ENCODE measurements at places on chromosomes 1 and 21.
A peak's percentile ranks its signal among the peaks of the same experiment; 100 is the strongest.

DNA sequence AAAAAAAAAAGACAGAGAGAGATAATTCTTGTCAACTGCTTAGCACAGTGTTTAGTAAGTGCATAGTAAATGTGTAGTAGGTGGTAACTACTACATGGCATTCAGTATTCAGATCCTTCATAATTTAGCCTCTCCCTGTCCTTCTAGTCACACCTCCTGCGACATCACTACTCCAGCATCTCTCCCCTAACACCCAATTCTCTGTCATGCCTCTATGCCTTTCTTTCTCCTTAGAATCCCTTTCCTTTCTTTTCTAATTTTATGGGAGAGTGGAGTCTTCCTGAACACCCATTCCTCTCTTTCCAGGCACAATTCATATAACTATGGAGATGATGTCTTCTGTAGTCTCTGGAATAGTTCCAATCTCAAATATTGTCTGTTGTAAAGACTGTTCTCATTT is 3.9 kb upstream of the VPS72 start:
- DNase-seq: no peak

DNA sequence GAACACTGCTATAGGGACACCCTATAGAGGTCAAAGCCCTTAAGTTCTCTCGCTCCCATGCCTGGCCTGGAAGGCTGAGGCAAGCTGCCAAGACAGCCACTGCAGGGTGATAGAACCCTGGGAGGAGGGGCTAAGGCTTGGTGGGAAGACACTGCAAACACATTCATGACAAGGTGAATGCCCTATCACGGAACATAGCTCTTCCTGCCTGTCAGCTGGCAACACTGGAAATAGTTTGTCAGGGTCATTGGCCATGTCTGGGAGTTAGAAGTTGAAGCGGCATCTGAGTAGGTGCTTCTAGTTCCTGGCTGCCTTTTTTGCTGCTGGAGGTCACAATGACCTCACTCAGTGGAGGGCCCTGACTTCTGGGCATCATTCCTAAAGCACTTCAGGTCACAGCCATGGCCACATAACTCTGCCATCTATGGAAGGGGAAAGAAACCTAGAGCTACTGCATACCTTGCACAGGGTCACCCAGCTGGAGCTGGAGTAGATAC is 4.2 kb downstream of the FABP3 start:
- DNase-seq: no peak

GRCh38 chr1:114352797-114353196 is 158.2 kb downstream of the TRIM33 start:
- no peak for DNase-seq

DNA sequence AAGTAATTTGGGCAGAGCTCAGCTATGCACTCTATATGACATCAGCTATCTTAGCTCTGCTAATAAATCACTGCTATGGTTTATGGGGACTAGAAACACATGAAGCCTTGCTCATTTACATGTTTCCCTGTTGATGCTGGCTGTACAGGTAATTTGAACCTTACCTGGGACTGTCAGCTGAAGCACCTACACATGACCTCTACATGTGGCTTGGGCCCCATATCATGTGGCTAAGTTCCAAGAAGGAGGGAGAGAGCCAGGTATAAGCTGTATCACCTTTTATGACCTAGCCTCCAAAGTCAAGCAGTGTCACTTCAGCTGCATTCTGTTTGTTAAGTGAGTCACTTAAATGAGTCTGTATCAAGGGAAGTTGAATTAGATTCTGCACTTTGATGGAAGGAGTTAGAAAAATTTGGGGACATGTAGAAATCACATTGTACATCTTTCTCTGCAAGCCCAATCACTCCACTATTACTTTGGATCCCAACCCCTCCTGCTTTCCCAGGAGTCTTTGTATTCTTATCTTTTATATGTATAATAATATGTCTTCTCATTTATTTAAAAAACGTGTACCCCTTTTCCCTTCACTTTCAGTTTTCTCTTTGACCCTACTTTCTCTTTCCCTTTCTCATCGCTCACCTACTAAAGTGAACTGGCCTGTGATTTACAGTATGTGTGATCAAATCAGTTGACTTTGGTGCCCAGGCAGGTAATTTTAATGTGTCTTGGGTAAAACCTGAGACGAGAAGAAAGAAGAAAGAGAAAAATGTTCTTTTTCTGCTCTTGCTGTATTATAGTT is 53.4 kb upstream of the PRKACB start:
- DNase-seq: no peak

GRCh38 chr1:248114890-248115289 is 19.9 kb downstream of the OR2L13 start:
- DNase-seq: no peak

DNA sequence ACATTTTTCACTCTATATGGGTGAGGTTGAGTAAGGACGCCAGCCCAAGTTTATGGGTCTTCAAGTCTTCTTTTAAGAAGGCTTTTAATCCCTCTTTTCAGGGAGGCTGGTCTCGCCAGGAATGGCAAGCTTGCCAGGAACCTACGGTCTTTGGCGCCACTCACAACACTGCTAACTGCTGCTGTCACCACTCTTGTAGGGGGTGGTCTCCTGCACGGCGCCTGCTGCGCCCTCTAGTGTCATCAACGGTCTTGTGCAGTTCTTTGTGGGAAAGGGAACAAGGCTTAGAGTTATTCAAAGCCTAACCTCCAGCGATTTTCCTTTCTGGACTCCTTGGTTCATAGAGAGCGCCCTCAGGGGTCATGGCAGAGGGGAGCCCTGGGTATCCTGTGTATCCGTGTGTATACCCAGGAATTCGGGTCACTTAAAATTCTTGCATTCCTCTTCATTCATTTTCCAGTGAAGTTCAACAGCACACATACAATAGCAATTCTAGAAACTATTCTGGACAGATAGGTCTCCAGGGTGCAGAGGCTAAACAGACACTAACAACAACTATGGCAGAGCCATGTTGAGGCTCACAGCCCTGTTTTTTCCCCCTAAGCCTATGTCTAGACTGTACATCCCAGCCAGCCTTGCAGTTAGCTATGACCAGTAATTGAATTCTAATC is 392.8 kb upstream of the CAMK1G start:
- DNase-seq: no peak

GRCh38 chr1:108106775-108107174 is 93.4 kb downstream of the SLC25A24 start:
- DNase-seq: no peak

DNA sequence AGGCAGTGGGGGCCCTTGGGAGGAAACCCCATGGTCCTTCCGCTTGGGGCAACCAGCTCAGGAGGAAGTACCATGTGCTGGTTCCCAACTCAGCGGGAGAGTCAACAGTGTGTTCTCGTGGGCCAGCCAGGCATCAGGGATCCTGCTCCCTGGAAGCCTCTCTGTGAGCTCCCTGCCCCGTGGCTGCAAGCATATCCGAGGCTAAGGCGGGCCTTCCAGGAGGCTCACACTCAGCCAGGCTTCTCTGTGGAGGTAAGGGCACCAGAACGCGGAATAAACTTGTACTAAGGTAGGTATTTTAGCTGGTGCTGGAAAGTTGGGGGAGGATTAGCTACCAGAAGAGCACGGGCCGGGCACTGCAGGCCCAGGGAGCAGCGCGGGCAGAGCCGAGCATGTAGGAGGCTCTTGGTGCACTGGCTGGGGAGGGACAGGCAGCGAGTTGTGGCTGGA is 74.7 kb upstream of the POU3F1 start:
- DNase-seq: no peak

- no peak for DNase-seq
These were observed 43.7 kb upstream of the SCMH1 start for GRCh38 chr1:41285818-41286217.

DNA sequence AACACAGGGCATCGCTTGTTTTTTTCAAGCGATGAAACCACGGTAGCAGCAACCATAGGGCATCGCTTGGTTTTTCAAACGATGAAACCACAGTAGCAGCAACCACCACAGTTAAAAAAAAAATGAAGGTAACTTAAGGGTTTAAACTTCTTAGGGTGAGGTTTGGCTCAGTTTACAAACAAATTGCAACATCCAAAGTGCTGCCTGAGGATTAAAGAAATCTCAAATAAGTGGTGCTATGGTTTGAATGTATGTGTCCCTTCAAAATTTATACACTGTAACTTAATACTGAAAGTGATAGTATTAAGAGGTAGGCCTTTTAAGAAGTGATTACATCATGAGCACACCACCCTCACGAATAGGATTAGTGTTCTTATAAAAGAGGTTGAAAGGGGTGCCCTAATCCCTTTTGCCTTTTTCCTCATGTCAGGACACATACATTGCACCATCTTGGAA is 6.4 kb upstream of the GBP5 start:
- no peak for DNase-seq

DNA sequence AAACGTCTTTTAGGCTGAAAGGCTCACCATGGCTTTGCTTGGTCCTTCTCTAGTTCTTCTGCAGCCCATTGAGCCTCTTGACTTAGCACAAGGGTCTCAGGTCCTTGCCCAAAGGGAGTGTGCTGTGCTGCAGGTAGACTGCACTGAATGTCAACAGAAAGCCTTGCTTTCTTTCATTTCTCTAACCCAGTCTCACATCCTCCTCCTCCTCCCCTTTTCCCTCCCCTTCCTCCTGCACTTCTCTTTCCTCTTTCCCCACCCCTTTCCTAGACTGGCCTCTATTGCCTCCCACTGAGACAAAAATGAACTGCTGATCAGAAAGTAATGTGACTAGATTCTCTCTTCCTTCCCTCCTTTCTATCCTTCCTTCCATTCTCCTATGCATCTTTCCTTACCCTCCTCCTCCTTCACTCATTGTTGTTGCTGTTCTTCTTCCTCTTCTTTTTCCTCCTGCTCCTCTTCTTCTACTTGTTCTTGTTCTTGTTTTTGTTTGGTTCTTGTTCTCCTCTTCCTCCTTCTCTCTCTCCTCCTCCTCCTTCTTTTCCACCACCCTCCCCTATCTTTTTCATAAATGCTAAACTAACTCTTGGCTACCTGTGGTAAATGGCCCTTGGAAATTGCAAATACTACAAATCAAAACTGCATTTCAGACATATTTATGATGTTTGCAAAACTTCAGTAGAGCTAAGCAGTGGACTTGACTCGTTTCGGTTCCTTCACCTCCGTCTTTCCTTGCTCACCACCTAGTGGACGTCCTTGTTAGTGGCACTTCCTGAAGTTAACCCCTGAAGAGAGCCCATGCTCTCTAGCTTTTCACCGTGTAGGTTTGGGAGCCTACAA is at the start of gene SELL:
SELL (minus strand) TSS at position 152 of the 840 bp plus-strand sequence; CDS start at position 30, 122 bp downstream.
- DNase-seq: peak; percentile 74

DNA sequence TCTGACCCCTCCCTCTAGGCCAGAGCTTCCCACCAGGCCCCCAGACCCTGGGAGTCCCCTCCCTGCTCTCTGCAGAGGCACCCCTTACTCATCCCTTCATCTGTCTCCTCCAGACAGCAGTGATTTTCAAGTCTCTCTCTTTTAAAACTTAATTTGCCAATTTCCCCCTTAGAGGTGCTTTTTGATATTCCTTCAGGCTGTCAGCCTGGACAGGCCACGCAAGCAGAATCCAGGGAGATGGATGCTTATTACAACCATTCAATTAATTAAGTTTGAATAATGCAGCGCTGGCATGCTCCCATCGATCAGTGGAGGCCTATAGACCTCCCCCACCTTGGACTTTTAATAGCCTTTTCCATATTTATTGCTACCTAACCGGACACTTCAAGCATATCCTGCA is 6.2 kb downstream of the CAMK2N1 start:
- no peak for DNase-seq

DNA sequence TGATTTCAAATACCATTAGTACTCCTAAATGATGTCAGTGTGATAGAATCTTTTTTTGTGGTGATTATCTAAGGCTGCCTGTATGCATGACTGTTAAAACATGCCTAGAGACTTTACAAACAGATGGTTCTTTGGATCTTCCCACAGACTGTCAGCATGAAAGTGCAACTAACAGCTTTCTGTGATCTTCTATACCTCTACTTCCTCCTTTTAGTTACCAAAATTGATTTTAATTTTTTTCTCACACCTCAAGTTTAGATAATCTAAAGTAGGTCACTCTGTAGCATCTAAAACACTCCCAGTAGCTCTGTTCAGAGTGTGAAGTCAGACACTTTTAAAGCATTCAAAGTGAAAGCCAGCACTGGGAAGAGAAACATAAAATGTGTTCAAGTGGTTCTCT is 534.5 kb downstream of the PTPRC start:
- peak; percentile 17 for DNase-seq

DNA sequence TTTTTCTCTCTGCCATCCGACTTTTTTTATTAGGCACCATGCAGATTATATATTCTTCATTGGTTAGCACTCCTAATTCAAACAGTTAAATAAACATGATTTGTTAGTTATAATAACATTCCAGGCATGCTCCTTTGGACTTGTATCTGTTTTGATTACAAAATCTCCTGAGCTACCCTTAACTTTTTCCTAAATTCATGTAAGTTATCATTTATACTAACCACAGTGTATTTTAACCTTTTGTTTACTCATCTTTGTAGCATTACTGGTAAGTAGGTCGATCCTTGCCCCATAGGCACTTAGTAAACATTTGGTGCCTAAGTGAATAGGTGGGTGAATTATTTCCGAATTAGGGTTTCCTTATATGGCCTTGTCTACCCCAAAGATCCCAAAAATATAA is 43.8 kb downstream of the MIER1 start:
- DNase-seq: no peak

- no peak for DNase-seq
These were observed 118.7 kb upstream of the F3 start for GRCh38 chr1:94660258-94660657.

- no peak for DNase-seq
These were observed 23.8 kb upstream of the CENPF start for GRCh38 chr1:214579183-214579582.

GRCh38 chr1:46576596-46576995 is 25.1 kb upstream of the KNCN start:
- DNase-seq: no peak

DNA sequence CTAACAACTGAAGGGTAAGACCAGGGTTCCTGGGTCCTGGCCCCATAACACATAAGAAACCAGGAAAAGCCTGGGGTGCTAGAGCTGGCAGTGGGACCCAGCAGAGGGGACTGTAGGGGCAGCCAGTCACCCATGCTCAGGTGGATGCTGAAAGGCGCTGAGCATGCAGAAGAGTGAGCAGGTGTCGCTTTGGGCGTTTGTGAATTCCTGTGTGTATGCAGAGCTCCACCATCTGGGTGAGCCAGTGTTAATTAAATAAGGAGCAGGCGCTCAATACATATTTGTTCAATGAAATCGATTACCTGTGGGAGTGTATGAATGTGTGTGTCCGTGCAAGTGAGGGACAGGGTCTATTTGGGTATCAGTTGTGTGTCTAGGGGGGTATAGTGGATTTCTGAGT is 499 bp downstream of the C1QA start:
- no peak for DNase-seq

- DNase-seq: no peak
These were observed 18.0 kb downstream of the PADI2 start for GRCh38 chr1:17101261-17101660.

DNA sequence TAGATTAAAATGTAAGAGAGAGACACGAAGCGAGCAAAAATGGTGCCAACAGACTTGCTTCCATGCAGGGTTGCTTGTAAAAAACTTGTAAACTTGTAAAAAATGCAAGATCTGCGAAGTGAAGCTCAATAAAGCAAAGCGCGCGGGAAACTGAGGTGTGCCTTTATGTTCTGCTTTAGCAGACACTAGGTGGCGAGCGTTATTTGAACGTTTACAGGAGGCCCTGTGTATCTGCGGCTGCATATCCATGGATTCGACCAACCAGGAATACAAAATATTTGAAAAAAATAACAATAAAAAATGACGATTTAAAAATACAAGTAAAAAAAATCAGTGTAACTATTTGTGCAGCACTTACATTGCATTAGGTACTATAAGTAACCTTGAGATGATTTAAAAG is 1.5 kb downstream of the UBE2G2 start:
- no peak for DNase-seq

- DNase-seq: no peak
These were observed 31.6 kb upstream of the ABCB10 start for GRCh38 chr1:229590119-229590518.

All from effector memory CD8-positive, alpha-beta T cell (primary cell).